ENCODE measurements at places on chromosomes 12 and 14.

DNA sequence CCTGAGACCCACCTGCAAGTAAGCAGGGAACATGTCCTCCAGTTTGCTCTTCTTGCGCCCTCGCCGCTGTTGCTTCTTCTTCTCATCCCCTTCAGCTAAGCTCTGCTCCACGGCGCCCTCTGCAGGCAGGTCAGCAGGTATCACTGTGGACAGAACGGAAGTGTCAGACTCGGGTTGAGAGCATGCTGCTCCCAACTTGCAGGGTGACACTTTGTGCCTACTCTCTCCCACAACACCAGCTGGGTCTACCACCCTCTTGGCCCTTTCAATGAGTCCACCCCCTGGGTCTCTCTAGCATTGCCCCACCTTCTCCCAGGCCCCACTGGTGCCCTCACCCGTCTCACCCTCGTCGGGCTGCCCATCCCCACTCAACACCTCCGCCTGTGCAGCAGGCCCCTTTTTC, 16.7 kb downstream of the KMT2D start:
- peak; percentile 39 for DNase-seq

- DNase-seq, result peak; percentile 71
Observed at GRCh38 chr12:2853626-2854025, 3.2 kb downstream of the TEX52 start.

- DNase-seq, result peak; percentile 20
Observed at GRCh38 chr14:93729993-93730392, 58.3 kb downstream of the PRIMA1 start.

- DNase-seq, result peak; percentile 82
Observed at GRCh38 chr12:26246483-26247164, 51.3 kb downstream of the SSPN start.

DNA sequence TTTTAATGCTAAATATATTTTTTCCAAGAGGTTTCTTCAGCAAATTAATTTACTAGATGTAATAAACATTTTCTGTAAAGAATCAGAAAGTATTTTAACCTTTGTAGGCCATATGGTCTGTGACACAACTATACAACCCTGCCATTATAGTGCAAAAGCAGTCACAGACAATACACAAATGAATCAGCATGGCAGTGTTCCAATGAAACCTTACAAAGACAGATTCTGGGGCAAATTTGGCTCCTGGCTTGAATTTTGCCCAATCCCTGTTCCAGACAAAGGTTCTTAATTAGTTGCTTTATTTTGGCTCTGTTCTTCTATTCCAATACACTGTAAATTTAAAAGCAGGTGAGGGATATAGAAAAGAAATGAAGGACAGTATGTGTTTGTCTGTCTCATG, 352.5 kb downstream of the C12orf50 start:
- no peak for DNase-seq

GRCh38 chr12:113665457-113665856, 193.8 kb upstream of the LHX5 start:
- no peak for DNase-seq

DNA sequence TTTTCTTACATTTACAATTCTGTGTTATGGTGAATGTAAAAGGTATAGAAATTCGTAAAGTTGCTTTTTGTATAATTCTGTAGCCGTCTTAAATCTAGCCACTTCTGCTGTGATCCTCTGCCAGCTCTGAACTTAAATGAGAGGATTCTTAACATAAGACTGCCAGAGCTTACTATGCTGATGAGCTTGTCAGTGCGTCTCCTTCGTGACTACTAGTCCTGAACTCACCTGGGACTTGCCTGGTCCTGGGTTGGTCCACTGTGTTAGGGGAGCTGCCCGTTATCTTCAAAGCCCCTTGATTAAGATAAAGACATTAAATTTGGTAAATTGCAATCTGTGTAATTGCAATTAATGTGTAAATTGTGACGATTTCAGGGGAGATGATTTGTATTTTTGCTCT, 44.7 kb downstream of the UNC79 start:
- DNase-seq, result no peak

DNA sequence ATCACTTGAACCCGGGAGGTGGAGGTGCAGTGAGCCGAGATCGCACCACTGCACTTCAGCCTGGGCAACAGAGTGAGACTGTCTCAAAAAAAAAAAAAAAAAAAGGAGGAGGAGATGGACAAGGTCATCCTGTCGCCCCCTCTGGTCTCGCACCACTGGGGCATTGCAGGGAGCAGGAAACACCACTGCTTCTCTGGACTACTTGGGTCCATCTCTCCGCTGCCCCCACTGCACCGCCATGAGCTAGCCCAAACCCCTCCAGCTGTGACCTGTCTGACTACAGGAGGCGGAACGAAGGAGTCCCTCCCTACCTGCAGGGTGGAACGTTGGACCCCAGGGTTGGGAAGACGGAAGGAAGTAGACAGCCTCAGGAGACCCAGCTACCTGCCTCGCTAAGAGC, 18.2 kb upstream of the FAM222A start:
- no peak for DNase-seq

DNA sequence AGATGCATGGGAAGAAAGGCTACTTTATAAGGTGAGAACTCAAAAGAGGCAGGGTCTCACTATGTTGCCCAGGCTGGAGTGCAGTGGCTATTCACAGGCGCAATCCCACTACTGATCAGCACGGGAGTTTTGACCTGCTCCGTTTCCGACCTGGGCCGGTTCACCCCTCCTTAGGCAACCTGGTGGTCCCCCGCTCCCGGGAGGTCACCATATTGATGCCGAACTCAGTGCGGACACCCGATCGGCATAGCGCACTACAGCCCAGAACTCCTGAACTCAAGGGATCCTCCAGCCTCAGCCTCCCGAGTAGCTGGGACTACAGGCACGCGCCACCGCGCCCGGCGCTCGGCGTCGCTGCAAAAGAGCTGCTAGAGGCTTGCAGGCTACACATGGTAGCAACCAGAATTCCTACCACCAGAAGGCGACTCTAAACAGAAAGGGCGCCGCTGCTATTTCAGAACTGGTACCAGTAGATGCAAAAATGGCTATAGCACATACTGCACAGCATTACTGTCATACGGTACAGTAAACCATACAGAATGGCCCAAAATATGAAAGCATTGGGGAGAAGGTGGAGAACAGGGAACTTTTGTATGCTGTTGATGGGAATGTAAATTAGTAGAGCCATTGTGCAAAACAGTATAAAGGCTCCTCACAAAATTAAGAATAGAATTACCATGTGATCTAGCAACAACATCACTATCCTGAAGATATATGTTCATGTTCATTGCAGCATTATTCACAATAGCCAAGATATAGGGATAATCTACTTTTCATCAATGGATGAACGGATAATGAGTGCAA, 1.2 kb upstream of the NEMF start:
- DNase-seq, result peak; percentile 86

DNA sequence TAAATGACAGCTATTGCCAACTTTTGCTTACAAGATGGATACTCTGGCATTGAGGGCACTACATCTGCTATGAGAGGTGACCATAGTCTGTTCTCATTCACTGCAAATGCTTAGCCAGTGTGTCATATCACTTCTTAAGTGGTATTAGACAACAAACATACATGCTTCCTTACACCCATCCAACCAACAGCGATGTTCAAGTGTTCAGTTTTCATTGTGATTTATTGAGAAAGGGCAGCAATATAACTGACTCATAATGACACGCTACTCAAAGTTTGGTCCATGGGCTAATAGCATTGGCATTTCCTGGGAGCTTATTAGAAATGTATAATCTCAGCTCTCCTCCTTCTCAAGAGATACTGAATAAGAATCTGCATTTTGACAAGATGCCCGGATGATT, 181.7 kb downstream of the NPAS3 start:
- peak; percentile 97 for DNase-seq

- no peak for DNase-seq
Observed at GRCh38 chr14:100299238-100299560, 7.0 kb downstream of the SLC25A29 start.

- DNase-seq, result no peak
Observed at GRCh38 chr12:6113691-6114475, 10.6 kb downstream of the VWF start.

DNA sequence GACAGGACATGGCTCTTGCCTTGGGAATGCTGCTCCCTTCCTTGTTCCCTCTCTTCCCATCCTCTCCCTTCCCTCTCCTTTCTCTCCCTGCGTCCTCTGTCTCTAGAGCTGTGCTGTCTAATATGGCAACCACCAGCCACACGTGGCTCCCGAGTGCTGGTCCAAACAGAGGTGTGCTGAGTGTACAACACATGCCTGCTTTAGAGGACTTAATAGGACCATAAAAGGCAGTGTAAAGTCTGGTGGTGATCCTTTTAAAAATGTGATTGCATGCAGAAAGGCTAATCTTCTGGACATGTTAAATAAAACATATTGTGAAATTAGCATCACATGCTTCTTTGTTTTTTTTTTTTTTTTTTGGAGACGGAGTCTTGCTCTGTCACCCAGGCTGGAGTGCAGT, 87.2 kb downstream of the ESRRB start:
- no peak for DNase-seq

DNA sequence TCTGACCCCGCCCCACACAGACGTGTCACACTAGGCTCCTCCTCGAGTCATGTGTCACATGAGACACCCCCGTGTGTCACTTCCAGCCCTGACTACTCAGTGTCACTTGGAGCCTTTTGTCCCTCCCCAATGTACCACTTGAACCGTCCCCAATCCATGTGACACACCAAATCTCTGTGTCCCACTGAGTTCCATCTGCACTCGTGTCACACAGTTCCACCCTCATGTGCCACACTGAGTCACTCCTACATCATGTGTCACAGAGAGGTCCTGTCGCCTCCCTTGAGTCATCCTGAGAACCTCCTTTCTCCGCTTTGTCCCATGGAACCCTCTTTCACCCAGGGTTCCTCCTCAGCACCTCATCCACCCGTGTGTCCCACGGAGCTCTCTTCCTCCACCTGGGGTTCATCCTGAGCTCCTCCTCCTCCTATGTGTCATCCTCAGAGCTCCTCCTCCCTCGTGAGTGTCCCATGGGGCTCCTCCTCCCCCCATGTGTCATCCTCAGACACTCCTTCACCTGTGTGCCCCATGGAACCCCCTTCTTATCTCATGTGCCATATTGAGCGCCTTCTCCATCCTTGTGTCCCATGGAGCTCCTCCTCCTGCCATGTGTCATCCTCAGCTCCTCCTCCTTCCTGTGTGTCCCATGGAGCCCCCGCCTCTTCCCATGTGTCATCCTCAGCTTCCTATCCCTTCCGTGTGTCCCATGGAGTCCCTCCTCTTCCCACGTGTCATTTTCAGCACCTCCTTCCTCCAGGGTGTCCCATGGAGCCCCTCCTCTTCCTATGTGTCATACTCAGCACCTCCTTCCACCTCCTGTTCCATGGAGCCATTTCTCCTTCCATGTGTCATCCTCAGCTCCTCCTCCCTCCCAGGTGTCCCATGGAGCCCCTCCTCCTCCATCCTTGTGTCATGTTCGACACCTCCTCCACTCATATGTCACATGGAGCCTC, 32.0 kb downstream of the RTL1 start:
- peak; percentile 30 for DNase-seq

DNA sequence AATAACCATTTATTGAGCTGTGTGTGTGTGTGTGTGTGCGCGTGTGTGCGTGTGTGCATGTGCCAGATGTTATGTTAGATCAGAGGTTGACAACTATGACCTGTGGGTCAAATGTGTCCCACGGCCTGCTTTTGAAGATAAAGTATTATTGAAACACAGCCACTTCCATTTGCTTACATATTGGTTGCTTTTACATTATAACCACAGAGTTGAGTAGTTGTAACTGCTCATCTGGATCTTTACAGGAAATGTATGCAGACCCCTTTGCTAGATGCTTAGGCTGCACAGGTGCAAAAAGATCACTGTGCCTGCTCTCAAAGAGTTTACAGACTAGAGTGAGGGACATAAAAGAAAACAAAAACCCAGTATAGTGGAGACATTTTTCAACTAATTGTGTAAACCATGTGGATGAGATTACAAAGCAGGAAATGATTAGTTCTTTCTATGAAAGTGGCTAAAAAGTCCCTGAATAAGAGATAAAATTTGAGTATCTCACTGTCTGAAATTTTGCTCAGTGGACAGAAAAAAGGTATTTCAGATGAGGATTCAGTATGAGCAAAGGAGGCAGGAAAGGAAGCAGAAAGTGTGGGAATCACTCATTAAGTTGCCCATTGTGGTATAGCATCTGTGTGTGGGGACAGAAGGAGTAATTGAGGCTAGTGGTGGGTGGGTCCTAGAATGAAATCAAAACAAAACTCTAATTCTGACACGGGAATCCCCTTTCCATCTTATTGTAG, 188.4 kb downstream of the PAH start:
- DNase-seq, result no peak

GRCh38 chr12:122333142-122334087, 67.1 kb upstream of the VPS33A start:
- DNase-seq, result no peak

DNA sequence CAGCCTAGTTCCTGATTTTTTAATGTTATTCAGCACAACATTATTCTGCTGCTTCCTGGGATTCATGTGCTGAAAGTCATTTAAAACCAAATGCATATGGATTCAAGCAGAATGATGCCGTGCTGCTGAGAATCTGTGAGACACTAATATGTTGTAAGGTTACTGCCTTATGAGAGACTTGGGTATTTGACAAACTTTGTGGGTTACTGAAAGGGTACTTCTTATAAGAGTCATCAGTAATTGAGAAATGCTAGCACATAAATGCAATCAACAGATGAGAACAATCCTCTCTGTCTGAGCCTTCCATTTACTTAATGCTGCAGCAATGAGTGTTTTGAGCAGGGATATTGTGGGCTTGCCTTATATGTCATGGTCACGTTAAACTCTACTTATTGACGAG, 175.7 kb downstream of the NPAS3 start:
- DNase-seq, result no peak

DNA sequence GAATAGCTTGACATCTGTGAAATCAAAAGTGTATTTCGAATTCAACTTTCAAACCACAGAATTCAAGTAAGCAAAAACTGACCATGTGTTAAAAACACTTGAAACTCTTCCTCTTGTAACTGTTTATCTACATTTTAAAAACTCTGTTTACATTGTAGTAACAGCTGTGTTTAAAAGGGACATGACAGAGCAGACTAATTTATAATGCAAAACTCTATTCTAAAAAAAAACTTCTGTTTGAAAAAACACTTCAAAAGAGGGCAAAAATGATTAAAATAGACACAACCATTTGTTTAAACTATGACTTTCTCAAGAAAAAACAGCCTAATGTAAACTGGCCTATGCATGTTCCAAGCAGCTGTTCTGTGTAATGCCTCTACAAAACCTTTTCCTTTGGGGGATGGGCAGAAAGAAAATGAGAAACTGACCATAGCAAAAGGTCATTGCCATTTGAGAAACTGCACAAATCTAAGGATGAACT, 149.1 kb upstream of the HMGA2 start:
- no peak for DNase-seq

- DNase-seq, result no peak
Observed at GRCh38 chr14:101397206-101397605, 164.1 kb upstream of the DIO3 start.

DNA sequence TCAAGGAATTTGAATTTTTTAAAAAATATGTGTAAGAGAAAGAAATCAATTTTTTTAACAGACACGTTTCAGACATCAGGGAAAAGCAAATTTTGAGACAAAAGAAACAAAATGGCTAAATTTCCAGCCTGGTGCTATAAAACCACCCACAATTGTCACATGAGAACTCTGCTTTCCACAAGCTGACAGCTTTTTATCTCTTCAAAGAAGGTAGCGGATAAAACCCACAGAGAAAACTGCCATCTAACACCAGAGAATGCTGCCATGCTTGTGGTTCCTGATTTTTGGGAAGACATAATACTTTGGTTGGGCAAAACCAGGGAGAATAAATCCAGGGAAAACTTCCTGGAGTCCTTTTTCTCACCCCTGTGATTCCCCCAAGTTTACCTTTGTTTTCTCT, 10.3 kb upstream of the ITPR2 start:
- DNase-seq, result no peak

GRCh38 chr14:105135700-105136395, 32.7 kb downstream of the JAG2 start:
- no peak for DNase-seq
